ENCODE measurements at places on chromosomes 7 and 10.

DNA sequence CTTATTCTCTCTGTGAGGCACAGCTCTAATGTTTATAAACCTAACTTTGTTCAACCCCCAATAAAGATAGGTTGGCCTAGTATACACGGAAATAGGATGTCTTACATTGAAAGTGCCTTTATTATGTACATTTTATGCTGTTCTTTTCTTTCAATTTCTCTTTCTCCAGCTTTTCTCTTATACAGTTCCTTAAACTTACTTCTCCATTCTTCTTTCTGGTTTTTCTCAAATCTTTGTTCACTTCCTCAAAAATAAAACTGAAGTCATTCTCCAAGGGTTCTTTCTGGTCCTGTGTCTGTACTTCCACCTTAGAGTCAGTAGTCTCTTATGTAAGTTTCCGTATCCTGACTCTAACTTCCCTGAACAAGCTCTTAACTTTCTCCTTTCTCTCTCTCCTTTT, 29.2 kb upstream of the NAMPT start:
- no peak for DNase-seq

DNA sequence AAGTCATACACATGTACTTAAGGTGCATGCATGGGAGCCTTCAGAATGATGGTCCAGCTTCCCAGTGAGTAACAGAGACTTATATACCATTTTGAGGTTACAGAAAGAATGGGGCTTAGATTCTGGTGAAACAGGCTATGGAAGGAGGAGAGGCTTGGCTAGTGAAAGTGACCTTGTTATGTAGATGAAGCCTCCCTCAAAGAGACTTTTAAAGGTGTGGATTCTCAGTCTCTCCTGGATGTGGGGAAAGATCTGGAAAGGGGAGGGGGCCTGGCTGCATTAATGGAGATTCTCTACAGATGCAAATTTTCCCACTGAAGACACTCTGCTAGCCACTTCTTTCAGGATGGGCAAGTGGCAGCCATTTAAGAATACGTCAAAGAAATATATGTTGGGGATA, 5.5 kb downstream of the RASSF4 start:
- no peak for DNase-seq

DNA sequence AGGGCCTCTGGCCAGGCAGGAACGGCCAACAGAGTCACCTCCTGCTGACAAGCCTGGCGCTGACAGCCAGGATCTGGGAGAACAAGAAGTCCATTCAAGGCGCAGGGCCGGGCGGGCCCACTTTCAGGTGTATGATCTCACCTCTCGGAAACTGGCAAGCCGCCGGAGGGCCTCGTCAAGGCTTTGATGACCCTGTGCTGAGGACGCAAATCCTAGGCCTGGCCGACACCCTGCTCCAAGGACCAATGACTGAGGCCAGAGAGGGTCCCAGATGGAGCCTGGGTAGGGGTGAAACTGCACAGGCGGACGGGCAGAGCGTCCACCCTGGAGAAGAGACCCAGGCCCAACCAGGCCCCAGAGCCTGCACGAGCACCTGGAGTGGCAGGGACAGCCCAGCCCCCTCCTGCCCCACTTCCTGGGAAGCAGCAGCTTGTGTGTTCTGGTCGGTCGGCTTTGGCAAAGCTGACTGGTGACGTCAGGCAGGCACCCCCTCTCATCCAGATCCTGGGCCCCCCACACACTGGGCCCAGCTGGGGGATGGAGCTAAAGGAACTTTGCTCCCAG, 30.6 kb downstream of the MYL10 start:
- DNase-seq = peak; percentile 86

- no peak for DNase-seq
Measured at GRCh38 chr7:49398746-49399145, 374.7 kb upstream of the VWC2 start.

DNA sequence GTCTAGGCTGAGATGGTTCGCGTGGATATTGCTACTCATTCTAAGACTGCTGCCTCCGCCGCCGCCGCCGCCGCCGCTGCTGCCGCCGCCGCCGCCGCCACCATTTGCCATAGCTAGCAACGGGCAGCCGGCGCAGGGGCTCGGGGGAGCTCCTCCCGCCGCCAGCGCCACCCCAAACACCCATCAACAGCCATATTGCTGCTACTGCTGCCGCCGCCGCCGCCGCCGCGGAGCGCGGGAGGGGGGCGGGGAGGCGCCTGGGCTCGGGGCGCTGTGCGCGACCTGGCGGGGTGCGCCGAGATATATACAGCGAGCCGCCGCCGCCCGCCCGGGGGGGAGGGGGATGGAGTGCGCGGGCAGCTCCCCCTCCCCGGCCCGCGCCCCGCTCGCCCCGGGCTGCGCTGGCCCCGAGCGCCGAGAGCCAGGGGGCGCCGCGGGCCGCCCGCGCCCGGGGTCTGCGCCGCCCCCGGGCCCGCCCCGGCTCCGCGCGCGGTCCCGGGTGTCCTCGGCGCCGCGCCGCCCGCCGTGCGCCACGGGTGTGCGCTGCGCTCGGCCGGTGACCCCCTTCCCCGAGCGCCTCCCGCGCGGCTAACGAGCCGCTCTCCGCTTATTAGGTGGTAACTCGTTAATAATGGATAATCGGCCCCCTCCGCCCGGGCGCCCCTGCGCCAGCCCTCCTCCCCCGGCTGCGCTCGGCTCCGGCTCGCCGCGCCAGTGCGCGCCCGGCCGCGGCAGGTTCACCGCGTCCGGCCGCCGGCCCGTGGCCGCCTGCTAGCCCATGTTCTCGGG, at the start of gene KCNMA1:
Gene KCNMA1, minus strand, starts transcription at position 277 of the 789 bp plus-strand sequence.
- no peak for DNase-seq

GRCh38 chr10:124315591-124316270, 103.0 kb downstream of the OAT start:
- DNase-seq = no peak

DNA sequence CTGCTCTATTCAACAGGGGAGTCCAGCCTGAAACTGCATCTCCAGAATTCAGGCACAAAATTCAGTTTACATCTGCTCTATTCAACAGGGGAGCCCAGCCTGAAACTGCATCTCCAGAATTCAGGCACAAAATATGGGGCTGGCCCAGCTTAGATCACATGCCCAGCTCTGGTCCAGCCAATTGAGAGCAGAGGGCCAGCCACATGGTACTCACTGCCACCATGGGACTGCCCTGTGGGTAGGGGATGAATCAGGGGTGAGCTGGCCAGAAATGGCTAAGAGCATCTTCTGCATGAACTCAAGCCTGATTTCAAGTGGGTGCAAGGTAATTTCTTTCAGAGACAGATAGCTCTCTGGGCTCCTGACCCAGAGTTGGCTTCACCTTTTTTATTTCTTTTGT, 156.6 kb upstream of the LYZL2 start:
- no peak for DNase-seq

GRCh38 chr7:107201795-107202450, 33.1 kb downstream of the HBP1 start:
- peak; percentile 33 for DNase-seq

DNA sequence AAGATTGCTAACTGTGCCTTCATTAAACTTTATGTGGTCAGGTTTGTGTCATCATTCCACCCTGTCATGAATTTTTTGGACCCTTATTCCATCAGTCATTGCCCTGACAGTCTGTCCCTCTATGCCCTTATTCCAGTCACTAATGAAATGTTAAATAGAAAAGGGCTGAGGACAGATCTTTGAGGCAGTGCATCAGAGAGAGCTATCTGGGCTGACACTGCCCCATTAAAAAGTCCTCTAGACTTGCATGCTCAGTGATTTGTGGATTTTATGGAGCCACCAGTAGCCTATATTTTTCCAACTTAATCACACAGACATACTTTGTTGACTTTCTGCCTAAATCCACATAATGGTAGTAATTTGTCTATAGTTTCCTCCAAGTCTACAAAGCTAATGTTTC, 264.7 kb upstream of the YAE1 start:
- DNase-seq = no peak

GRCh38 chr7:5584821-5585220, 161.2 kb upstream of the TNRC18 start:
- no peak for DNase-seq

- DNase-seq = peak; percentile 86
Measured at GRCh38 chr7:235576-236395, 43.4 kb downstream of the FAM20C start.

- no peak for DNase-seq
Measured at GRCh38 chr10:131946880-131947279, 34.8 kb downstream of the BNIP3 start.

- DNase-seq = no peak
Measured at GRCh38 chr7:106138776-106139175, 26.7 kb upstream of the SYPL1 start.

DNA sequence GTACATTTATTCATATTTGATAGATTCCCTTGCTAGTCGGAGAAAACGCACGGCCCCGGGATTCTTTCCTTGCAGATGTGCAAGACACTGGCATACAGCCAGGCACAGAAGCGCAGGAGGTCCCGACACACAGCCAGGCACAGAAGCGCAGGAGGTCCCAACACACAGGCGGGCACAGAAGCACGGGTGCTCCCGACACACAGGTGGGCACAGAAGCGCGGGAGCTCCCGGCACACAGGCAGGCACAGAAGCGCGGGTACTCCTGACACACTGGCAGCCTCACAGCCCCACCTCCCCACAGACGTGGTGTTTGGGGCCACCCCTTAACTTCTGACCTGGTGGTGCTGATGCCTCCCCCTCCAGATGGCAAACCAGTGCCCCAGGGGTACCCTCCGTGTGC, 237.3 kb downstream of the ZMYND11 start:
- DNase-seq = peak; percentile 44

- no peak for DNase-seq
Measured at GRCh38 chr7:15916681-15917380, 230.3 kb upstream of the MEOX2 start.

DNA sequence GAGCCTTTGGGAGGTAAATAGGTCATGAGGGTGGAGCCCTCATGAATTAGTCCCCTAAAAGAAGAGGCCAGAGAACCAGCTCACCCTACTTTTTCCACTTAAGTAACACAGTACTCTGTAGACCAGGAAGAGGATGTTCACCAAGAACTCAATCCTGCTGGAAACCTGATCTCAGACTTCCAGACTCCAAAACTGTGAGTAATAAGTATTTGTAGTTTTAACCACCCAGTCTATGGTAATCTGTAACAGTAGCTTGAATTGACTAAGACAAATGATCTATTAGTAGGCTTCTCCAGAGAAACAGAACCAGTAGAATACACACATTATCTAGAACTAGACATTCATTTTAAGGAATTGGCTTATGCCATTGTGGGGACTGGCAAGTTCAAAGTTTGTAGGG, 51.5 kb downstream of the ANKMY2 start:
- DNase-seq = no peak

GRCh38 chr7:122211362-122211761, 67.3 kb upstream of the AASS start:
- no peak for DNase-seq

GRCh38 chr7:3821488-3821887, 520.4 kb downstream of the SDK1 start:
- no peak for DNase-seq

- DNase-seq = no peak
Measured at GRCh38 chr10:30600005-30600404, 29.5 kb downstream of the LYZL2 start.

DNA sequence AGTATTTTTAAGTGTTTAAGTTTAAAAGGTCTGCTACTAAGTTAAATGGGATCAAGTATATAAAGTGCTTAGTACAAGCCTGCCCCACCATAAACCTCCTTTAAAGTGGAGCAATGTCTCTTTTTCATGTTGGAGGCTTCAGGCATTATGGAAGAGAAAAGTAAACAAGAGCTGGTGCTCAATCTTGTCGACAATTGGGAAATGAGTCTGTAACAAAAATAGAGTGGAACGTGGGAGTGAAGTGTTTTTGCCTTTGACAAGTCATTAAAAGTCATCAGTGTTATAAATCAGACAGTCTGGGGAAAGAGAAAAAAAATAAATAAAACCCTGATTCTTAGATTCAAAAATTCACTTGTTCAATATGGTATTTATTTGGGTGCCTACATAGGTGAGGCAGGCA, 44.7 kb downstream of the DNAJC12 start:
- no peak for DNase-seq

- DNase-seq = no peak
Measured at GRCh38 chr7:29359482-29360093, 165.0 kb downstream of the CHN2 start.

DNA sequence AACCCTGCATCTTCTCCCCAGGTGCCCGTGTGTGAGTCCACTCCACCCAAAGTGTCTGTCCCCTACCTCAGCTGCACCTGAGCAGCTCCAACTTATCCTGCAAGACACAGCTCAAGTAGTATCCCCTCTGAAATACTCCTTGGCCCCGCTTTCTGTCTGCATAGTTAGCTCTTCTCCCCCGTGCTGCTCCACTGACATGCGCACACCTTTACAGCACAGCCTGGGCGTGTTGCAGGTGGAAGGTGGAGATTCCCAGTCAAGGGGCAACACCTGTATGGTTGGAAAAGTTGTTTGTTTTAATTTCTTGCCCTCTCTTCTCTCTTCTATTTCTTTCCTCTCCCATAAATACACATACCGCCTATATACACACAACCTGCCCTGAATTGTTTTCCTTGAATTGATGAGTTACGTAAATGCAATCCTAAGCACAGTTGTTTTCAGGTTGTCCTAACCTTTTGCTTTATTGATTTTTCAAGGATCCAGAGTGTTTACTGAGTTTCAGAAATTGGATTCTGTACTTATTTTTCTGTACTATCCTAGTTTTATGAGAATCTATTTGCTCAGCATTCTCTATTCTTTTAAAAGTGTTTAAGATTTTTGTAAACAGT, 14.9 kb downstream of the MET start:
- no peak for DNase-seq

DNA sequence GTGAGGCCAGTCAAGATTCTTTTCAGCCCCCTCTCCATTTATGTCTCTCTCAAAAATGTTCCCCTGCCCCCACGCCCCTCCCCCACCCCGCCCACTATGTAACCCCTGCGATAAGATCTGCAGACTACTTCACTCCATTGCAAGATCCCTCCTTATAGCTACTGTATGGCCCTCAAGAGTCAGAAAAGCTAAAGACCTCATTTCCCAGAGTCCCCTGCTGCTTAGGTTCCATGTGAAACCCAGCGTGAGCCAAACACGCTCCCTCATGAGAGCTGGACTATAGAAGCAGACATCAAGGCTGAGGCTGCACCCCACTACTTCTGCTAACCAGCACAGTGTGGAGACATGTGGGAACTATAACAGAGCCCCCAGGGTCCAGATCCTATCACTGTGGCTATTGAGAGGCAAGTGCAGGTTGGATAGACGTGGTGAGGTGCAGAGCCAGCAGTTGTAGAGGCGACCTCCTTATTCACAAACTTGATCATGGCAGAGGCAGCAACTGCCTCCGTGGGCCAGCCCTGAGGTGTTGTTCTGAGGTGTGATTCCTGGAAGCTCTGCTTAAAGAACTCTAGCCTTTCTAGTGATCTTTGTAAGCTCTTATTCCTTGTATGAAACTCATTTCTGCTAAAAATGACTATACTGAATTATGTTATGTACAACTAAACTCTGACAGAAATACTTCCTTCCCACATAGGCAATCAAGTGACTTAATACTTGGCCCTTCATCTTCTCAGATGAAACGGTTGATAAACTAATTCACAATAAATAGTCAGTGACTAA, 117.0 kb upstream of the ARID5B start:
- no peak for DNase-seq

- DNase-seq = no peak
Measured at GRCh38 chr7:80087051-80087770, 47.4 kb upstream of the GNAI1 start.

All from upper lobe of left lung (tissue), 6 donors.